ENCODE measurements at places on chromosomes 3 and 15. TPM values are rescaled to one million over a fixed set of nuclear protein-coding genes. Genes with fewer than 3 reads are reported as not detected.

CD86 gene
- total RNA-seq: not detected

AMT gene
- 4.5 TPM for total RNA-seq

ACOX2 gene
- total RNA-seq: 4.1 TPM

GOLGA8S gene
- not detected for total RNA-seq

PIGX gene
- 18.7 TPM for total RNA-seq

GLDN gene
- total RNA-seq: not detected

LRTM1 gene
- total RNA-seq: not detected

BCL2A1 gene
- not detected for total RNA-seq

HIGD2B gene
- total RNA-seq: not detected

LMCD1 gene
- 0.58 TPM for total RNA-seq

ZNF639 gene
- total RNA-seq: 64.3 TPM

KBTBD13 gene
- 0.18 TPM for total RNA-seq

ITIH3 gene
- 3.5 TPM for total RNA-seq

CHRFAM7A gene
- total RNA-seq: 3.5 TPM

MAPKAPK3 gene
- 50.0 TPM for total RNA-seq
